Stimulated activated naive CD4-positive, alpha-beta T cell (primary cell): ENCODE measurements at places on chromosomes 6 and 20.

GRCh38 chr20:16459019-16459700 is 114.1 kb downstream of the KIF16B start:
- DNase-seq: no peak

GRCh38 chr6:113855500-113856374 is 1.4 kb upstream of the MARCKS start:
- no peak for DNase-seq

DNA sequence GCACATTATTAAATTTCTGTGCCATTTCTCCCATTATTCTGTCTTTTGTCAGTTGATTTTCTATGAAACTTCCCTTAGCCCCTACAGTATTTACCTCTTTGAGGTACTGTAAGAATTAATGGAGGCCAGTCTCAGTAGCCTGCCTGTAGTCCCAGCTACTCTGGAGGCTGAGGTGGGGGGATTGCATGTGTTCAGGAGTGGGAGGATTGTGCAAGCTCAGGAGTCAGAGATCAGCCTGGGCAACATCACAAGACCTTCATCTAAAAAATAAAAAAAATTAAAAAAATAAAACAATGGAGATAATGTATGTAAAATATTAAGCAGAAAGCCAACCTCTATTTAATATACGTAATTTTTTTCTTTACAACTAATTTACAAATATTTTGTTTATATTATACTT is 77.8 kb downstream of the OR2B2 start:
- DNase-seq: no peak

- no peak for DNase-seq
Measured at GRCh38 chr20:33812908-33813462, 1.8 kb downstream of the CHMP4B start.

DNA sequence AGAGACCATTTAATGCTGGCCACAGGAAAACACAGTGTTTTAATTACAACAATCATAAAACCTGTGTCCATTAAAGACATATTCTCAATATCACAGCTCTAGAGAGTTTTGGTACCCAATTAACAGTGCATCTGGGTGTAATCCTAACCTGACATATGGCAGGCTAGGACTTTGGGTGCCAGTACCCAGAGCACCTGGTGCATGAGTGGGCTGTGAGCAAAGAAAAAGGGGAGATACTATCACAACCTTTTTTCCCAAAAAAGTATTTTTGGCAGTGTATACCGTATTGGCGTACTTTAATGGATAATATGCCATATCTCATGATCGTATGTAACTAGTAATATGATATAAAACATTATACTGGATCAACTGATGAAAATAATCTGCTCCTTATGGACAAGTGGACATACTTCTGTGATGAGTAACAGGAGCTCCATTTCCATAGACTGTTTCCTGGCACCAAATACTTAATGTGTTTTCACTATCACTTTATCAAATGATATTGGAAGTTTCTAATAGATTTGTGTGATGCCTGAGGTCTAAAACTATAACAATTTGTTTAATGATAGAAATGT is 91.7 kb downstream of the COL19A1 start:
- no peak for DNase-seq

DNA sequence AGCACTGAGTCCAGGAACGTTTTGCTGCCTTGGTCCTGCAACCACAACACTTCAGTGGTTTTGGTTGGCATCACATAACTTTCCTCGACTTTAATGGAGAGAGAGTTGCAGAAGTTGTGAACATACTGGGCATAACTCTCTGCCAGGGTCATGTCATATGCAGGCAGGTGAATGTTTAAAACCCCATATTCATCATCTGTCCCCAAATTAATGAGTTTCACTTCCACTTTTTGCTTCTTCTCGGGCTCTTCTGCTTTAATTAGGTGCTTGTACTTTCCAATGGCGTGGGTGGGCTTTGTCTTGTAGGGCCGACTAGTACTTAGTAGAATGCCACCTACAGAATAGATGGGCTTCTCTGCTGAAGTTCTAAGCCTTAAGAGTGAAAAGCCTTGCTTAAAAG is 45.2 kb upstream of the TFAP2A start:
- DNase-seq: no peak

GRCh38 chr20:46631874-46632446 is 19.3 kb downstream of the SLC13A3 start:
- no peak for DNase-seq

DNA sequence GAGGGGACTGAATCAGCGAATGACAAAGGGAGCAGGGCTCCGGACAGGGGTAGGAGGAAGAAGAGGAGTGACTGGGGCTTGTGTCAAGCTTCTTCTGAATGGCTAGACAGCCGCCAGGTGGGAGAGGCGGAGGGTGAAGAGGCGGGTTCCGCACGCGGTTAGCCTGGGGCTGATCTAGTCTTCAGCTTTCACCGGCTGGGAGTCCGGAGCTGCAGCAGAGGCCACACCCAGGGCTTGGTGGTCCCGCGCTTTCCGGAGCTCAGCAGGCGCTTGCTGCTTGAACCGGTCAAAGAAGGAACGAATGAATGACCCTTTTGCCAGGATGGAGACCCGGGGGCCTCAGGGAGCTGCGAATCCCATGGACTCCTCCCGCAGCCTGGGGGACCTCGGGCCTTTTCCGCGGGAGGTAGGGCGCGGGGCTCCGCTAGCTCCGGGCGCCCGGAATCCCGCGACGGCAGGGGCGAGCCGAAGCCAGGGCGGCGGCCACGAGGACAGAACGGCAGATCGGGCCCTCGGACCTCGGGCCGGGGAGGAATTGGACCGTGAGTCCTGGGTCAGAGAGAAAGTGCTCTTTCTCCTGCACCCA is at the start of gene C6orf141:
TSS of gene C6orf141 (plus strand) at position 177 of the 586 bp plus-strand sequence. CDS start at position 302, 125 bp downstream.
- no peak for DNase-seq

- DNase-seq: no peak
Measured at GRCh38 chr6:168530653-168531071, 89.7 kb downstream of the SMOC2 start.

DNA sequence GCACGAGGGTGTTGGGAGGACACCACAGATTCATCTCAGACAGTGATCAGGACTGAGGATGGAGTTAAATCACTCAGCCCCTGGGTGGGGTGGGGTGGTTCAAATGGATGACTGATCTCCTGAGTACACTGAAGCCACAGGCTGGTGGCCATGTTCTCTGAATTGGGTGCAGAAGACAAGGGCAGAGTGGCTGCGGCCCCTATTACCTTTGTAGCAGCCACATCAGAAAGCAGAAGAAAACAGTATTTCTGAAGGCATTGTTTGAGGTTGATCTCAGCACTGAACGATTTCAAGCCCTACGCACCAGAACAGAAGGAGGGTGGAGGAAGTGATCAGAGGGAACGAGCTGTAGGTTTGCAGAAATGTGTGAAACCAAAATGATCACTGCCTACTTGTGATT is 71.6 kb downstream of the SH3BGRL2 start:
- DNase-seq: no peak

DNA sequence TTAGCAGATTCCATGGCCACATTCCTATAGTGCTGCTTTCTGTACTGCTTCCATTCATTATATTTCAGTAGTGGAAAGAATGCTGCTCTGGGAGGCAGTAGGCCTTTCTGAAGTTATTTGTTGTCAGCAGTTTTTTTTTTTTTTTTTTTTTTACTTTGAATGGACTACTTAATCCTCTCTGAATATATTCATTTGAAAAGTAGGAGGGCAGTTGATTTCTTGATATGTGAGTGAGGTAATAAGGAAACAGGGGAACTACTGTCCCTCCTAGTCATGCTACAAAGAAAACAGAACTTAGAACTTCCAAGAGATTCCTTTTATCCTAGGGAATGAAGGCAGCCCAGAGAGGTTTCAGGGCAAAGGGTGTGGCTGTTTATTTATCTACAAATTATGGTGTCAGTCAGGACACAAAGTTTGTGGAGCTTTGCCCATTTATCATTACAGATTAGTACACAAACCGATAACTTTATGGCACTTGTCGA is 155.9 kb downstream of the JARID2 start:
- DNase-seq: no peak
